ENCODE measurements at places on chromosomes 7 and 10.

- no peak overlapping the region for H3K27ac ChIP-seq
- peaks cover 11% of the 10 kb centered on the region for H3K4me1 ChIP-seq
- H3K4me3 ChIP-seq, result no peak overlapping the region
- no peaks in the 10 kb centered on the region for H3K36me3 ChIP-seq
- H3K27me3 ChIP-seq, result no peaks in the 10 kb centered on the region
Measured at GRCh38 chr7:135745703-135746312, 2.8 kb downstream of the FAM180A start.

DNA sequence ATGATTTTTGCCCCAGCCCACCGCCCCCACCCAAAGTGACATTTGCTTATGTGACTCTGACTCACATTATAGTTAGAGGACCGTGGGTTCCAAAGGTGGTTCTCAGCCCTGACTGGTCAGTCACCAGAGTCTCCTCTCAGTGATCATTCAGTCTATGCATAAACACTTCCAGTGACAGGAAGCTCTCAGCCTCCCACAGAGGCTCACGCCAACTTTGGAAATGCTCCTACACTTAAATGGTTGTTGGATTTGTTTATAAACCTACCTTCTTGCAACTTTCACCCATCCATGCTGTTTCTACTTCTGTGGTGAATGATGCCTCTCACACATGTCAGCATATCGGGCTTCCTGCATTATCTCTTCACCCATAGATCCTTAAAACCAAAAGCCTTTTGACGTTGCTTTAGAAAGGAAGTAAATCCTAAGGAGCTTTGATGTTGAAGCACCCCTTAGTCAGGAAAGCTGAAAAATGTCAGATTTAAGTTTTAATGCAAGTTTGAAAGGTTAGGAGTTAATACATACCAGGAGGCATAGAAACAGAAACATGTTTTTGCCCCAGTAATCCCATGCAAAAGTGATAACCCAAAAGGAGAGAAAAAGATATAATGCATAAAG, 46.5 kb upstream of the FGL2 start:
- peaks cover 30% of the 10 kb centered on the region for H3K4me1 ChIP-seq
- H3K36me3 ChIP-seq, result peaks cover 7% of the 10 kb centered on the region
- no peaks in the 10 kb centered on the region for H3K27me3 ChIP-seq
- no peak overlapping the region for H3K4me3 ChIP-seq

GRCh38 chr10:123568751-123569150, 97.4 kb upstream of the GPR26 start:
- H3K4me1 ChIP-seq, result no peaks in the 10 kb centered on the region
- H3K27me3 ChIP-seq, result peaks cover 78% of the 10 kb centered on the region
- H3K4me3 ChIP-seq, result no peak overlapping the region

DNA sequence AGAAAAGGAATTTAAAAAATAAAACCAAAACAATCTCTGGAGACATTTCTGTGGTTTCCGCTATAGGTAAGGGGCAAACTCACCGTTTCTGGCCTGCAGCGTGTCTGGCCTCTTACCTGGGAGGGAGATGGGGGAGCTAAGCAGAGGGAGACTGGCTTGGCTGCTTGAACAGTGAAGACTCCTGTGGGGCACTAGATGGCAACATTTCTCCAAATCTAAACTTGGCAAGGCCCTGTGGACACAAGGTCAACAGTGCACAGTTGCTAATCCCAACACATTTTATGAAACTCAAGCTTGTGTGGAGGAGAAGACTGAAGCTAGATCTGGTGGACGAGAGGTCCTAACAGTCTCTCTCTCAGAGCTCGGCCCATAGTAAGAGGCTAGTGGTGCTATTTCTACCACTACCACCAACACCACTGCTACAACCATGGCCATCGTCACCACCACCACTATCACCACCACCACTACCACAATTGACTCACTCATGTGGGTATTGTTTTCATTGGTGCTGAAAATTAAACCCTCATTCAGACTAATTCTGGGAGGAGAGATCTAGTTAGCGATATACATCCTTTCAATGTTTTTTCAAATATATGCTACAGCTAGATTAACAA, 28.4 kb upstream of the CDHR3 start:
- H3K4me3 ChIP-seq, result no peak overlapping the region
- H3K27ac ChIP-seq, result peak overlapping the region; percentile 63
- no peaks in the 10 kb centered on the region for H3K36me3 ChIP-seq
- peak; percentile 89 for DNase-seq
- no peaks in the 10 kb centered on the region for H3K27me3 ChIP-seq

GRCh38 chr7:67724435-67724834, 727.8 kb downstream of the TYW1 start:
- no peak overlapping the region for H3K4me3 ChIP-seq
- no peaks in the 10 kb centered on the region for H3K4me1 ChIP-seq
- H3K27me3 ChIP-seq, result no peaks in the 10 kb centered on the region
- DNase-seq, result no peak

- H3K4me3 ChIP-seq, result no peak overlapping the region
- H3K27me3 ChIP-seq, result no peaks in the 10 kb centered on the region
- peak overlapping the region; percentile 72 for H3K27ac ChIP-seq
- no peaks in the 10 kb centered on the region for H3K36me3 ChIP-seq
Measured at GRCh38 chr7:90461219-90461618, 8.2 kb upstream of the PTTG1IP2 start.

DNA sequence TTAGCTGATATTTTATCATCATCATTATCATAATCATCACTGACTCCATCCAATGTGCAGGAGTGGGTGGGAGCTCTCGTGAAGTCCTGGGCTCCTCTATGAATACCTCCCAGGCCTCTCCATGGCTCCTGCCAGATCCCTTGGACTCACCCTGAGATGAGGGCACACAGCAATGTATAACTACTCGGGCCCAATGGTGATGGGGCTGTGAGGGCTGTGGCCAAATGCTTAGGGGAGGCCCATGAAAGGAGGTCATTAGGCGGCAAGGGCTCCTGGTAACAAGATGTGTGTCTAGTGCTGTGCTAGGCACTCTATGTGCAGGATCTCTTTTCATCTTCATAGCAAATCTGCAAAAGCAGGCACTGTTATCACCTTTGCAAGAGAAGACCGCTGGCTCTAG, 270.9 kb downstream of the GLRX3 start:
- no peaks in the 10 kb centered on the region for H3K27me3 ChIP-seq
- H3K27ac ChIP-seq, result no peak overlapping the region
- no peak overlapping the region for H3K4me3 ChIP-seq
- no peaks in the 10 kb centered on the region for H3K36me3 ChIP-seq

DNA sequence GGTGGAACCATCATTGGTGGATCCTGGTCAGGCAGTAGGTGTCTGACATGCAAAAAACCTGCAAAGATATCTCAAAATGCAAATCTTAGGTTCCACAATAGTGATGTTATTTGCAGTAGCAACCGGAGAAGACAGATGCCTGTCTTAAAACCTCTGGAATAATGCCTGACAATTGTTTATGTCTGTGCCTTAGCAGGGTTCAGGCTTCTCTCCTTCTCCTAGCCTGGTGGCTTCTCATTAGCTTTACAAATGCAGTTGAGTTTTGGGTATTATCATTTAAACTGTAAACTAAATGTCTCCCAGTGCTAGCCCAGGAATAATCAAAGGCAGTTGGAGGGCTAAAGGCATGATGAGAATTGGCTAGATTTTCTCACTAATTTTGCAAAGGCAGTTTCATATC, 146.3 kb upstream of the NRG3 start:
- no peak overlapping the region for H3K27ac ChIP-seq
- H3K4me3 ChIP-seq, result no peak overlapping the region
- no peaks in the 10 kb centered on the region for H3K36me3 ChIP-seq

DNA sequence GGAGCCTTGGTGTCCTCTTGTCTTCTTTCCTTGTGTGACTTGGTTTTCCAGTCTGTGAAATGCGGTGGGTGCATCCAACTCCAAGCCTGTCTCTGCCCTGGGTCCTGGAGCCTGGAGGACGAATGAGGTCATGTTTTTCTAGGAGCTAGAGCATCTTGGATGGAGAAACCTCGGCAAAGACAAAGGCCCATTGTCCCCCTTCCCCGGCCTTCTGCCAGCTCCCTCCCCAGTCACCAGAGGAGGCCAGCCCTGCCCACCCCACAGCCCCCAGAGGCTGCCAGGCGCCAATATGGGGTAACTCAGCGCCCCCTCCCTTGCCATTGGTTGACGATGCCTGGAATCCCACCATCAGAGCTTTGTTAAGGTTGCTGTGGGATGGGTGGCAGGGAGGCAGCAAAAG, 40.4 kb downstream of the KCTD7 start:
- H3K27me3 ChIP-seq, result no peaks in the 10 kb centered on the region
- no peak overlapping the region for H3K27ac ChIP-seq
- H3K4me1 ChIP-seq, result peaks cover 6% of the 10 kb centered on the region
- no peak for DNase-seq
- H3K36me3 ChIP-seq, result no peaks in the 10 kb centered on the region

DNA sequence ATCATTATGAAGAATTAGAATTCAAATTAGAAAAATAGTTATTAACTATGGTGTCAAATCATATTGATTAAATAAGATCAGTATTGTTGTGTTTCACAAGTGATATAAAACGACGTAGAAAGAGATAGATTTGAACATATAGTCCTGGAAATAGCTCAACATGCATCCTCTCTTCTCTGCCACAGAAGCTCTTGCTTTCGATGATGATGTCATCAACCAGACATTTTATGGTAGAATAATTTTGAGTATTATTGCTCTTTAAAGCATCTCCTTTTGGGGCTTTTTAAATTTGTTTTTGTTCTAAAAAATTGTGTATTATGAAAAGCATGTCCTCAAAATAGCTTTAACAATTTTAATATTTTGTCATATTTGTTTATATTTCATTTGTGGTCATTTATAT, 95.0 kb downstream of the DGKB start:
- DNase-seq, result no peak

GRCh38 chr7:3431306-3431705, 130.3 kb downstream of the SDK1 start:
- no peaks in the 10 kb centered on the region for H3K36me3 ChIP-seq
- no peak for DNase-seq
- H3K4me3 ChIP-seq, result no peak overlapping the region
- no peaks in the 10 kb centered on the region for H3K4me1 ChIP-seq
- H3K27me3 ChIP-seq, result no peaks in the 10 kb centered on the region

Data from stomach (tissue), 19 donors.